ENCODE measurements at places on chromosomes 1 and 21.
A peak's percentile ranks its signal among the peaks of the same experiment; 100 is the strongest.

DNA sequence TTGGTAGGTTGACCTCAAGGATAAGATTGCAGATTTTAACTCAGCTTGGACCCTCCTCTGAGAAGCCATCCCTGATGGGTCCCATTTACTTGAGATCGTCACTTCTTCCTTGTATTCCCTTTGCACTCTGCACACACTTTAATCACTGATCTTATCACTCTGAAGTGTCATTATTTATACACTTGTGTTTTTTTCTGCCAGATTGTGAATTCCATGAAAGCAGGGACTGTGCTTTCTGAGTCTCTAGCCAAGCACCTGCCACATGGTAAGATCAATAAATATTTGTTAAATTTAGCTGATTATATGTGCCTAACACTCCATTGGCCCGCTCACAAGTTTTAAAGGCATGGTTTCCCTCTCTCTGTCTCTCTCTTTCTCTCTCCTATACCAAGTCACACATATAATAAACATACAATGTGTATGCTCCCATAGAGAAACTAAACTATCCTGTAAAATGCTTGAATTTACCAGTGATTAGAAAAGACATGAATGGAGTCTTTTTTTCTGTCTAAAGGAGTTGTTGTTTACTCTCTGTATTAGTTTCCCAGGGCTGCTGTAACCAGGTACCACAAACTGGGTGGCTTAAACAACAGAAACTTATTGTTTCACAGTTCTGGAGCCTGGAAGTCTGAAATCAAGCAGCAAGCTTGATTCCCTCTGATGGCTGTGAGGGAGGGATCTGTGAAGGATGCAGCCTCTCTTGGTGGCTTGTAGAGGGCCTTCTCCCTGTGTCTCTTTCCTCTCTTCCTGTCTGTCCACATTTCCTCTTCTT lies 105.2 kb upstream of the GADD45A start:
- no peak for DNase-seq

DNA sequence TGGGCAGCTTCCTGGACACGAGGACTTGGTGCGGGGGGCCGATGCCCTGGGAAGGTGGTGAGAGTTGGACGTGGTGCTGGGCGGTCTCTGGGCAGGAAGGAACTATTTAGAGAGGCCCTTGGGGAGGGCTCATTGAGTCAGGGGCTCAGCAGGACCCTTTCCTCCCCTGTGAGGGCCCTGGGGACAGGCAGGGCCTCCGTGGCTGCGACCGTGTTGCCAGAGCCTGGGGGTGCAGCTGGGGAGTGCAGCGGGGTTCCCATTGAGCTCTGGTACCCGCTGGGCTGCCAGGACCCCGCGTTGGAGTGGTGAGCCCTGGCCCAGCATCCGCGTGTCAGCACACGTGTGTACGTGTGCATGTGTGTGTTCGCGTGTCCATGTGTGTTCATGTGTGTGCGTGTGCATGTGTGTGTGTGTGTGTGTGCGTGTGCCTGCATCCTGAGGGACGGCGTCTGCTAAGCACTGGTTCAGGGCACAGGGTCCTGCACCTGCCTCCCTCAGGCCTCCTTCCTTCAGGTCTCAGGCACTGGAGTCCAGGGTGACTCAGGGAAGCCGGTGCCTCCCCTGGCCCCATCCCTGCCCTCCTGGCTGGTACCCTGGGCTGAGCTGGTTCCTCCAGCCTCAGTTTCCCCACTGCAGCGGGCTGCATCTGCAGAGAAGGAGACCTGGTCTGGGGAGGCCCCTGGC lies 10.7 kb downstream of the RNF223 start:
- DNase-seq, result no peak

DNA sequence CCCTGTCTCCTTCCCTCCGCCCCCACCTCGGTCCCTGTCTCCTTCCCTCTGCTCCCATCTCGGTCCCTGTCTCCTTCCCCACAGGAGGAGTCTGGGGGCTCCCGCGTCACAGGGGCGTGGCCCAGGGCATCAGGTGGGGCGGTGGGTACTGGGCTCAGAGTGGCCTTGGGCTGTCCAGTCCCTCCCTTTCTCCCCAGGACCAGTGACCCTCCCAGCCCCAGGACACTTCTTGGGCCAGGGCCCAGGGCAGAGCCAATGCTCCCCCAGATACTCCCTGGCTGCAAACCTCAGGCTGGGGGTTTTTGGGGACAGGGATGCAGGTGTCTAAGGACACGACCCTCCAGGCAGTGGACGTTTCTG lies 6.8 kb upstream of the RNF223 start:
- no peak for DNase-seq

GRCh38 chr21:44949161-44949778 lies 9.4 kb downstream of the SLX9 start:
- no peak for DNase-seq

- DNase-seq, result peak; percentile 49
Measured at GRCh38 chr21:29163341-29164115, 33.1 kb downstream of the MAP3K7CL start.

DNA sequence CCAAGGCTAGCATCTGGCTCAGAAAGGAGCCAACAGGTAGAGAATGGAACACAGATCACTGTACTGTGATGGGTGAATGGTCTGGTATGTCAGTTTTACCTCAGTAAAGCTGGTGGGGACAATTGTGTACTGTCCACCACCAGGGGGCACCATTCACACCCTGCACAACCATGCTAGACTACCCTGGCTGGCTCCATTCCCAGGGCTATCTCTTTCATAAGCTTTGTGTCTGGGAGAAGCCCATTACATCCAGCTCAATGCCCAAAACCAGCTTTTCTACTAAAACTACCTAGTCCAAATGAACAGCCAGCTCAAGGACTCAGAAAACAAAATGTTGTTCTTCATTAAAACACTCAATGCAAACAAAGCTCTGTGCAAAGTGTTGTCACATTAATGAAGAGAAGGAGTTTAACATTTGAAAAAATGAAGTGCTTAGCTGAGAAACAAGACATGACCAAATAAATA lies 62.0 kb upstream of the RASAL2 start:
- peak; percentile 62 for DNase-seq

GRCh38 chr1:41284121-41284520 lies 42.0 kb upstream of the SCMH1 start:
- no peak for DNase-seq

DNA sequence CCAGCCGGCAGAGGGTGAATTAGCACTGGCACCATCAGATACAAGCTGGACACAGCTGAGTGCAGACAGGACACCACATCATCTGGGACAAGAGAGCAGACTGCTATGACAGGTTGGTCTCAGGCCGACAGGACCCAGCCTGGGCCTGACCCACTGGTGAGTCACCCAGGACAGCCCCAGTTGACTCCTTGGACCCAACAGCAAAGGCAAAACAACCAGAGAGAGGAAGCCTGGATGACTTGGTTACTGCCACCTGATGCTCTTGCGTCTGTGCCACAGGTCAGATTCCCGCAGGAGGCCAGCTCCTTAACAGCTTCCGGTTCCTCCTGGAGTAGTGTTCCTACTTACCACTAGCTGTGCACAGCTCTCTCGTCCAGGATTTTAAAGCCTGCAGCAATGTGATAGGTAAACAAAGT lies 18.5 kb downstream of the CCN1 start:
- DNase-seq, result no peak

DNA sequence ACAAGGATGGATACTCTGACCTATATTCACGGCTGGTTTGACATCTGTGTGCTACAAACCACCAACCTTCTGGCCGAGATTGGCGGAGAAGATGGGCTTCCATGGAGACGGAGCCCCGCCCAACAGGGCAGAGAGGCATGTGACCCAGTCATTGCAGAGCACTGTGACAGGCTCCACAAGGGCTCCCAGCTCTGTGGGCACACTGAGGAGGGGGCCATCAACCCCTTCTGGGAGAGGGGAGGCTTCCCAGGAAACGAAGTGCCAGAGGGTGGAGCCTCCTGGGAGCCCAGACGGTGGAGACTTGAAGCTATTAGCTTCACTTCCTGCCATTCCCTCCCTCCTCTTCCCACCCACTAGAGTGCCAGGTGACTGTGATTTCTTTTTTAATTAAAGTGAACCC lies 71.6 kb upstream of the IFFO2 start:
- DNase-seq, result no peak

DNA sequence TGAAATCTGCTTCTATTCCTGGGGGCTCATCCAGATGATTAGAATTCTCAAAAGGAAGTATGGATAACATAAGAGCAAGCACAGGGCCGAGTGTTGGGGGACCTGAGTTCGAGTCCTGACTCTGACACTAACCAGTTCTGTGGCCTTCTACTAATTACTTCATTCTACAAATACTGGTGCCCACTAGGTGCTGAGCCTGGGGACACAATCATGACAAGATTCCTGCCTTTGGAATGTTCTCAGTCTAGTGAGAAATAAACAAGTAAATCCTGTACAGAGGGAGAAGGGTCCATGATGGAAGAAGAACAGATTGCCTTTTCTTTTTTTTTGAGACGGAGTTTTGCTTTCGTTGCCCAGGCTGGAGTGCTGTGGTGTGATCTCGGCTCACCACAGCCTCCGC lies 2.2 kb upstream of the NUAK2 start:
- DNase-seq, result no peak

- DNase-seq, result no peak
Measured at GRCh38 chr1:169451218-169451824, 24.0 kb upstream of the CCDC181 start.

DNA sequence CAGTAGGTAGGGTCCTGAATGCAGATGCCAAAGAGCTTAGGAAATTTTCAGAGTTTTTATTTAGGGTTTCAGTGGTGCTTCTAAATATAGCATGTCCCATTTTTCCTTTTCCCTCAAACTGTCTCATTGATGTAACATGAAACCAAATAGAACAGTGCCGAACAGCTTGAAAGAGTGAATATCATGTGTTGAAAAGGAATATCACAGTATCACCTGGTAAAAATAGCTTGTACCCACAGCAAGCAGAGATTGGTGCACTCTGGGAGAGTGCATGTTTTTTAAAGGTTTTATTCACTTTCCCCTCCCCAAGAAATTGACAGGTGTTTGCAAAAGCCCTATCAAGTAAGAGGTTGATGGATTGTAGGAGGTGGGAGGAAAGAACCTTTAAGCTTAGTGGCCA lies 41.9 kb upstream of the ELAVL4 start:
- no peak for DNase-seq

GRCh38 chr1:2786329-2787162 lies 14.9 kb downstream of the TTC34 start:
- peak; percentile 56 for DNase-seq

DNA sequence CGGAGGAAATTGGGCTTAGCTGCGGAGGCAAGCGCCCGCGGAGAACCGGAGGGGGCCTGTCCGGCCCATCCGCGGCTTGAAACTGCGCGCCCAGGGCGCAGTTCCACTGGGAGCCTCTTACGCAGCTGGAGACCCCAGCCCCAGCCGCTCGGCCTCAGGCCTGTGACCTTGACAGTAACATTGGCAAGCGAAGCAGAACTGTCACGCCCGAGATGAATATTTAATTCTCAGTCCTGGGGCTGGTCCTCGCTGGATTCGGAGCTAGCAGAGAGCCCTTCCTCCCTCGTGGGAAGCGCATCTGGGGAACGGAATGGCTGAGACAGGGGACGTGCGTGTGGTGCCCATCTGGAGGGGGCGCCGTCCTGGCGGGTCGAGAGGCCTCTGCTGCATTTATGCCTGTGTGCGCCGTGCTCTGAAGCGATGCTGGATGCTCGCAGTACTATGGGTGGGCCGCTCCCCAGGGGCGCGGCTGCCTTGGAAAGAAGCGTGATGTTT lies 928 bp downstream of the SLC6A17 start:
- no peak for DNase-seq

DNA sequence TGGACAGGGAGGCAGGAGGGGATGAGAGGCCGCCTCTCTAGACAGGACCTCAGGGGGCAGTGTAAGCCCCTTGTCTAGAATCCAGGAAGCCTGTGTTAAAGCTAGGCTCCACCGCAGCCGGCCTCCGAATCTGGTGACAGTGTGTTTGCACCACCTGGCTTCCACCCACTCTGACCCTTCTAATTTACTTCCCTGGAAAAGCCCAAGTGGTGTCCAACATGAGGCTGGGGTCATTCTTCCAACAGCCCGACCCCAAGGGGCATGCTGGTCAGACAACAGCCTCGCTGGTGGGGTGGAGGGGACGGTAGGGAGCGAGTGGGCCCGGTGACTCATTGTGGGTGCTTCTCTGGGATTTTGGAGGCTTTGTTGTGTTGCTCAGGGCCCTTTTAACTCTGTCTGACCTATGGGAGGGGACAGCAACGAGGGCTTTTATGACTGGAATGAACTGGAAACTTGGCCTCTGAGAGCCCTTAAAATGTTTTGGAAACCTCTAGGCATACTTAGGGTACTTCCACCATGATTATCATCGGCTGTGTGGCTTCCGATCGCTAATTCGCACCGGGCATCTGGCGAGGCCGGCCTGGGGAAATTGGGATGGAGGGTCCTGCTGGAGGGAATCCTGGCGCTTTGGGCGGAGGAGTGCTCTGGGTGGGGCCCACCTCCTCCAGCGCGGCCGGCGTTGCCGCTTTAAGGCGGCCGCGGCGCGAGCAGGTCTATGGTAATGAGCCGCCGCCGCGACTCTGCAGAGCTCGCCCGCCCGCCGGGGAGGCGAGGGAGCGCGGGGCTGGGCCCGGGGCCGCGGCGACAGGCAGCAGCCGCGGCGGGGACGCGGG lies at the start of gene CELSR2:
Gene CELSR2 (plus strand): TSS at position 743 of the 833 bp plus-strand sequence. CDS start 541 bp downstream, outside the sequence.
- peak; percentile 56 for DNase-seq

Measured in inflammatory macrophage (primary cell).